ENCODE measurements at places on chromosomes 2 and 18.

GRCh38 chr2:207901401-207901800 is 123.9 kb downstream of the PLEKHM3 start:
- DNase-seq: no peak

DNA sequence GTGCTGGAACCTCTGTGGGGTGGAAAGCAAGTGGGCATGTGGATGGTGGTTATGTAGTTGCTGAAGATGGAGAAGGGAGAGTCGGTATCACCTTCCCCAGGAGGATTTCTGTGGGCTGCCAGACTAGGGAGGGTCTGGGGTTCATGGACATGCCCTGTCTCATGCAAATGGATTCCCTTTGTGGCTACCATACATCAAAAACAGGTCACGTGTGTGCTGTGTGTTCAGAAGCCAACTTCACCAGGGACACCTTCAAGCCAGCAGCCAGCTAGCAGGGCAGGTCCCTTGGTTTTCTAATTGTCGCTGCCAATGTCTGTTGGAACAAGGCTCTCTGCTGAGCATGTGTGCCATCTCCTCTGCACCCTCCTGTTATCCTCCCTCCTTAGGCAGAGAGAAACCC is 155.2 kb downstream of the ATP9B start:
- DNase-seq: no peak

- DNase-seq: no peak
Measured at GRCh38 chr2:16073921-16074425, 133.6 kb downstream of the MYCN start.

GRCh38 chr2:53635694-53636093 is 131.9 kb upstream of the CHAC2 start:
- no peak for DNase-seq

GRCh38 chr2:19033240-19033639 is 325.2 kb downstream of the OSR1 start:
- DNase-seq: no peak

DNA sequence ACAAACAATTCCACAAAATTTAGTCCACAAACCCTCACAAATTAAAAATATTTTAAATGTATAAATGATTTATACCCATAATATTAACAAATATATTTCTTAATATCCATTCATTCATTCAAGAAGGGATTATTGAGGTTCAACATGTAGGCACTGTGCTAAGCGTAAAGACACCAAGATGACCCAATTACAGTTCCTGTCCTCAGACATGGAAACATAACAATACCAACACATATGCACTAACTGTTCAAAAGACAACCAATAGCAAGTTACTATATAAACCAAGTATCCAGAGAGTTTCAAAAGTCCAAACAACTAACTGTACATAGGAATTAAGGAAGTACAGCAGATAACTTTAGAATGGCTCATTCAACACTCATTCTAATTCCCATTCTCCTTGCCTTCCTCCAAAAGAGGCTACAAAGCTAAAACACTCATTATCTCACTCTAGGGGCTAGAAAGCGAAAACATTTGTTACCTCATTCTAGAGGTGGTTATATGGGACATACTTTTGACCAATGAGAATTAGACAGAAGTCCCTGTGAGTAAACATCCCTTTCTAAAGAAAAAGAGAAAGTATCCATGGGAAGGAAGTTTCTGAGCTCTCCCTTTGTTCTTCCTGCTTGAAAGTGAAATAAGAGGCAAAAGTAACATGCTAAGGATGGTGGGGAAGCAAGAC is 292.4 kb downstream of the ZEB2 start:
- DNase-seq: no peak

DNA sequence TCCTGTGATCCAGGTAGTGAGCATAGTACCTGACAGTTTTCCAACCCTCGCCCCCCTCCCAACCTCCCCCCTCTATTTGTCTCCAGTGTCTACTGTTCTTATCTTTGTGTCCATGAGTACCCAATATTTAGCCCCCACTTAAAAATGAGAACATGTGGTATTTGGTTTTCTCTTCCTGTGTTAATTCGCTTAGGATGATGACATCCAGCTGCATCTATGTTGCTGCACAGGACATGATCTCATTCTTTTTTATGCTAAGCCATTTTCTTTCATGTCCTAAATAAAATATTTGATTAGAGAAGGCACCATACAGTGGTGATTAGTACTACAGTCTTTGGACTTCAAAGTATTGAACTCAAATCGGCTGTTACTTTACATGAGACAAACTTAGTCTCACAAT is 1087.9 kb downstream of the CBLN2 start:
- no peak for DNase-seq

Measured in stimulated activated CD8-positive, alpha-beta memory T cell treated with anti-CD3 and anti-CD28 coated beads, Interleukin-4, amount 100 ng/mL, for 4 hours (primary cell).